ENCODE measurements at places on chromosomes 16 and 17.

GRCh38 chr17:28906706-28907438 lies 4.0 kb upstream of the DHRS13 start:
- DNase-seq = no peak

- DNase-seq = peak; percentile 94
Observed at GRCh38 chr16:56931271-56931891, 561 bp upstream of the HERPUD1 start.

DNA sequence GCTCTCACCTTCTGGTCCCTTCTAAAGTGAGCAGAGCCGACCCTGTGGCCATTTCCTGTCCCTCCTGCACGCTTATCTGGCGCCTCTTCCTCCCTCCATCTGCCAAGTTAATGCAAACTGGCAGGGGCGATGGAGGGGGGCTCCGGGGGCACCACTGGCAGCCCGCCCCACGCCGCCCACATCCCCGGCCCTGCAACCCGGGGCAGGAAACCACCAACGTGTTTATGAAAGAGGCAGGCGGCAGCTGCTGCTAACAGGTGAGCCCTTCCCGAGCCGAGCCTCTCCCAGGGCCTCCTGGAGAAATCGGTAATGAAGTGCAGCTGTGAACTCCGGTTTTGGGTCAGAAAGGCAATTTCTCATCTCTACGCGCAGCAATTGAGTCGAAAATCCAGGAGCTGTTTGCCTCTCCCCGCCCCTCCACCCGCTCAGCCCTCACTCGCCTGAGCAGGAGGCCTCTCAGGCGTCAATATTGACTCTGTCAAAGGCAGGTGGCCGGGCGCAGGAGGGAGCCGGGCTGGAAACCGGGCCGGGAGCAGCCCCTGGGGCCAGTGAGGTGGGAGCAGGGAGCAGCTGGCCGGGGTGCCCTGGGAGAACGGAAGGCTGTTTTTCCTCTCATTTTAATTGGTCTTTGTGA lies 164.4 kb upstream of the GSE1 start:
- no peak for DNase-seq

- no peak for DNase-seq
Observed at GRCh38 chr17:44212507-44213402, 6.7 kb downstream of the UBTF start.

GRCh38 chr17:79664930-79665737 lies 54.3 kb upstream of the RBFOX3 start:
- DNase-seq = peak; percentile 52

DNA sequence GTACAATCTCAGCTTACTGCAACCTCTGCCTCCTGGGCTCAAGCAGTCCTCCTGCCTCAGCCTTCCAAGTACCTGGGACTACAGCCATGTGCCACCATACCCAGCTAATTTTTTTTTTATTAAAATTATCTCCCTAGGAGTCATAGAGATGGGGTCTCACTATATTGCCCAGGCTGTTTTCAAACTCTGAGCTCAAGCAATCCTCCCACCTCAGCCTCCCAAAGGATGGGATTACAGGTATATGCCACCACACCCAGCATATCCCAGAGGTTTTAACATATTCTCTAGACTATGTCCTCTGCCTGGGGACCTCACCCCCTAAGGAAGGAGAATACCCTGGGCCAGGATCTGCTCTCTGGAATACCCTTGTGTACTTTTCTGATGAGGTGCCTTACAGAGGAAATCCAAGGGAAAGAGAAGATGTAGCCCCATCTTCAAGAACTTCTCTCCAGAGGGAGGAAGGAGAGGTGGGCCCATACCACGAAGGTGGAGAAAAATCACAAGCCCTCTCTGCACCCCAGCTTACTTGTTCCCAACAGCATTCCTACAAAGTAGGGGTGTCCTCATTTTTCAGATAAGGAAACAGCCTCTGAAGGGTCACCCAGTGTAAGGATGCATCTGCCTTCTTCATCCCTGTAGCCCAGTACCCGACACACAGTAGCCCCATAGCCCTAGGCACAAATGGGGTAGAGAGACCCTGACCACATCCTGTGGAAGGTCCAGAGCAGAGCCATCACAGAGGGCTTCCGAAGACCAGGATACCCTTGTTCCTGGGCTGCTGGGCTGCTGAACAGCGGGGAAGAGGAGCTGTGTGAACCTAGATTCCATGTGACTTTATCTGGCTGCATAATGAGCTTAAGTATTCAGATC lies 151.6 kb downstream of the SOCS1 start:
- no peak for DNase-seq

DNA sequence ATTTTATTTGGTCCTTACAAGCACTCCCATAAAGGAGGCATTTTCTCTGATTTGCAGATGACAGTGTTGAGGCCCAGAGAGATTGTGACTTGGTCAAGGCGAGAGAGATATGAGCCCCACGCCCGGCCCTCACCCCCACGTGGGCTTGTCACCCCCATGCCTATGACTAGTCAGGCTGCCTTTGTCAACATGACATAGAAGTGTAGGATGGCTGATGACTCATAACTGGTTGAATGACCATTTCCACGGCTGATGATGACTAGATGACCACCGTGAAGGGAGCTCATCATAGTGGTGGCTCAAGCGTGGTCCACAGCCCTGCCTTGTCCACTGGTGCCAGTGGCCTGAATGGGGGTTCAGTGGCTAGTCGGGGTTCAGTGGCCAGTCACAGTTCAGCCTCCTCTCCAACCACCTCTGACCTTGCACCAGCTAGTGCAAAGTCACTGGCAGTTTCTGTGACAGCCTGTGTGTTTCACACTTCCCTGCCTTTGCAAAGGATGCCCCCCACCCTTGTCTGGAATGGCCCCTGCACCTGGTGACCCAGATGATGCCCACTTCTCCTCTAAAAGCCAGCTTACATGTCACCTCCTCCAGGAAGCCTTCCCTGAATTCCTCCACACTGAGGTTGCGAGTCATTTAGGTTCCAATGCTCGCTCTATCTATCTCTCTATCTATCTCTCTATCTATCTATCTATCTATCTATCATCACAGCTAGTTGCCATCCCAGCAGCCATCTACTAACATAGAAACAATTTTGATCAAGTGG lies 3.8 kb upstream of the WSCD1 start:
- no peak for DNase-seq

DNA sequence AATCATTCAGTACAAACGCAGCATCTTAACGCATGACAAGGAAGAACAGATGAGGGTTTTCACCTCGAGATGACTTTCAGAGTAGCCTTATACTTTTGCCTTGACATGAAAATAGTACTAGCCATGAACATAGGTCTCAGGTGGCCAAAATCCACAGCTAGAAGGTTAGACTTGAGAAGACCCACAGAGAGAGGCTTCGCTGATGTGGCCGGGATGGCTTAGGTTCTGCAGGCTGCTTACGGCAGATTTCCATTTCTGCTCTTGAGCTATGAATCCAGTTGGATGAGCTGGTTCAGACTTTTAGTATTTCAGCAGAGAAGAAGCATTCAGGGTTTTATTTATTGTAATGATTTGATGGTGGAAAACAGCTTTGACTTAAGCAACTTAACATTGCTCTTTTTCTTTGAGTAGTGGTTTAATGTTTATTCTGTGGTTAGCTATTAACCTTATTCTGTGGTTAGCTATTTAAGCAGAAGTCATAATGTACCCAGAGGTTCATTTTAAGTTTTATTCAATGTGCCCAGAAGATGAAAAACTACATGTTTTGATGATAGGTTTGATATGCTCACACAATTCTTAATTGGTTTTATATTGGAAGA lies 7.6 kb downstream of the KRT24 start:
- DNase-seq = no peak

- DNase-seq = no peak
Observed at GRCh38 chr17:69961501-69962145, 113.4 kb upstream of the KCNJ16 start.

GRCh38 chr16:68086860-68087268 lies 1.7 kb downstream of the NFATC3 start:
- no peak for DNase-seq
